ENCODE measurements at places on chromosomes 7 and 10.

- no peak for DNase-seq
These were observed 3.6 kb downstream of the CAMK2B start for GRCh38 chr7:44321796-44322195.

GRCh38 chr10:37434091-37434490, 308.7 kb downstream of the ANKRD30A start:
- no peak for DNase-seq

DNA sequence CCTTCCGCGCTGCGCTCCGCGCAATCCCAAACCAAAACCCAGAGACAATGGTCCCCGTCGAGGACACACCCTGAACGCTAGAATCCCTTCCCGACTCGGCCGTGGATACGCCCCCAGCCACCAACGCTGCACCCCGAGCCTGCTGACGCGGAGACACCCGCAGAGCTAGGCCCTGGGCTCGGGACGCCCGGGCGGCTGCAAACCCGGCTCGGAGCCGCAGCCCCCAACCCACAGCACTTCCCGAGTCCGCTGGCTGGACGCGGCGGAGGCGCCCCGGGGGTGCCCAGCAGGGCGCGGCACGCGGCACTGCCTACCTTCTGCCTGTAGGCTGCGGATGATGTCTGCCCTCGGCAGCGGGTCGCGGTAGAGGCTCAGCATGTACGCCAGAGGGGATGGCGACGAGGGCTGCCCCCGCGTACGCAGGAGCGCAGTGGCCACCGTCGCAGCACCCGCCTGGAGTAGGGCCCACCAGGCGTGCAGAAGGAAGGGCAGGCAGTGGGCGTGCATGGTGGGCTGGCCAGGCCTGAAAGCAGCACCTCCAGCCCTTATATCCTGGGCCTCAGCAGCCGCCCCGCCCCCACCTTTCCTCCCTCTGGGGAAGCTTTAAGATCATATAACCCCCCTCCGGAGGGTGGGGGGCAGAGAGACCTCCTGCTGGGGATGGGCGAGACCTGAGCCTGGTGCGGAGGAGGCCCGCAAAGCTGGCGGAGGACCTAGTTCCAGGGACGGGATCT, at the start of gene NODAL:
TSS of gene NODAL (minus strand) at position 521 of the 734 bp plus-strand sequence. CDS start at position 507, 14 bp downstream.
- DNase-seq: no peak

DNA sequence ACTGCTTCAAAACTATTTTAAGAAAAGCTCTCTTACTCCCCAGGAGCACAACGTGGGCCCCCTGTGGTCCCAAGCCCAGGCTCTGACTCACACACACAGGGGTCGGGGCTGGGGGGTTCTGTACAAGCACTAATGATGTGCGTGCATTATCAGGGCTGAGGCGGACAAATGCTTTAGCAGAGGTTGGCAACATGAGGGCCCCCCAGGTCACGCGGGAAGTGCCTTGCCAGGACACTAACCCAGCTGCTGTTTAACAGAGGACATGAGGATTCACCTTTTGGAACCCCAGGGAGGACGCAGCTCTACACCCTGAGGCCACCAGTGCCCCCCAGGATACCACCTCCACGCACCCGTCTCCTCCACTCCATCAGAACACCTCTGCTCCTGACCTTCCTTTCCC, 342.8 kb downstream of the DNAJB6 start:
- DNase-seq: no peak

DNA sequence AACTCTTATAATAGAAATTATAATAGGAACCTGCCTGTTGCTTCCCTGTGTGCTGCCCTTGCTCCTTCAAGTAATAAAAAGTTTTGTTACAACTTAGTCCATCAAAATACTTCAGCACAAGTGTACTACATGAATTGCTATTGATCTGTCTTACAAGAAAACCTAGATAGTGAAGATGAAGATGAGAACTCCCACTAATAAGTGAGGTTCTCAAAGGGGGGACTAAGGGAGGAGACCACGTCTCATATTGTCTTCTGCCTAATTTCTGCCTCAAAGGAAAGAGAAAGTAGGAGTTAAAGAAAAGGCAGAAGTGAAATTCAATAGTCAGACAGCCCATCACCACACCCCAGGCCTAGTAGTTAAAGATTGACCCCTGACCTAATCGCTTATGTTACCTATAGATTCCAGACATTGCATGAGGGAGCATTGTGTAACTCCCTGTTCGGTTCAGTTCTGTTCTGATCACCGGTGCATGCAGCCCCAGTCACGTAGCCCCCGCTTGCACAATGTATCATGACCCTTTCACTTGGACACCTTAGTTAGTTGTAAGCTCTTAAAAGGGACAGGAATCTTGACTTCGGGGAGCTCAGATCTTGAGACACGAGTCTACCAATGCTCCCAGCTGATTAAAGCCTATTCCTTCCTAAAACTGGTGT, 18.2 kb upstream of the CHST3 start:
- DNase-seq: no peak

- peak; percentile 23 for DNase-seq
These were observed 266 bp upstream of the MDFIC start for GRCh38 chr7:114921631-114922025.

GRCh38 chr10:31947144-31947926, 18.7 kb upstream of the ARHGAP12 start:
- DNase-seq: peak; percentile 76

DNA sequence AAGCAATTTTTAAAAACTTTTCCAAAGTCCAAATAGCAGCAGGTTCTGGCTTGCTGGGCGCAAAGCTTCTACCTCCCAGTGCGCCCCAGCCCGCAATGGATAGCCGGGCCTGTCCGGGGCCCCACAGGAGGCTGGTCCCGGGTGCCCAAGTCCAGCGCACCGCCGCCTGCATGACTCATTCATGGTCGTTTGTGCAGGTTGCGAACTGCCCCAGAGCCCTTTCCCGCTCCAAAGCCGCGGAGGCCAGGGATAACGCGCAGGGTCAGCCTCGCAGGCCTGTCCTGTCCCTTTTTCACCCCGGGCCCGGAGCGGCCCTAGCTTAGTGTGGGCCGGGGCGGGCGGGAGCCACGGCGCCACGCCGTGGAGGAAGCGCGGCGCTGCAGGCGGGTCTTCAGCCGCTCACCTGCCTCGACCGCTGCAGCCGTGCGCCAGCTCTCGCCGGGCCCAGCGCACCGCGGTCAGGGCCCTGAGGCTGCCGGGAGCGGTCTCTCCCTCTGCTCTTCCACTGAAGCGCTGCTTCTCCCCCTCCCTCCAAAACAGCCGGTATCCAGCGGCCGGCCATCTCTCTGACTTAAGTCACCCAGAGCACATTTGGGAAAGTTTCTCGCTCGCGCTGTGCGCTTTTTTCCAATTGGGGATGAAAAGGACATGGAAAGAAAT, 1.7 kb upstream of the EGR2 start:
- DNase-seq: peak; percentile 89

DNA sequence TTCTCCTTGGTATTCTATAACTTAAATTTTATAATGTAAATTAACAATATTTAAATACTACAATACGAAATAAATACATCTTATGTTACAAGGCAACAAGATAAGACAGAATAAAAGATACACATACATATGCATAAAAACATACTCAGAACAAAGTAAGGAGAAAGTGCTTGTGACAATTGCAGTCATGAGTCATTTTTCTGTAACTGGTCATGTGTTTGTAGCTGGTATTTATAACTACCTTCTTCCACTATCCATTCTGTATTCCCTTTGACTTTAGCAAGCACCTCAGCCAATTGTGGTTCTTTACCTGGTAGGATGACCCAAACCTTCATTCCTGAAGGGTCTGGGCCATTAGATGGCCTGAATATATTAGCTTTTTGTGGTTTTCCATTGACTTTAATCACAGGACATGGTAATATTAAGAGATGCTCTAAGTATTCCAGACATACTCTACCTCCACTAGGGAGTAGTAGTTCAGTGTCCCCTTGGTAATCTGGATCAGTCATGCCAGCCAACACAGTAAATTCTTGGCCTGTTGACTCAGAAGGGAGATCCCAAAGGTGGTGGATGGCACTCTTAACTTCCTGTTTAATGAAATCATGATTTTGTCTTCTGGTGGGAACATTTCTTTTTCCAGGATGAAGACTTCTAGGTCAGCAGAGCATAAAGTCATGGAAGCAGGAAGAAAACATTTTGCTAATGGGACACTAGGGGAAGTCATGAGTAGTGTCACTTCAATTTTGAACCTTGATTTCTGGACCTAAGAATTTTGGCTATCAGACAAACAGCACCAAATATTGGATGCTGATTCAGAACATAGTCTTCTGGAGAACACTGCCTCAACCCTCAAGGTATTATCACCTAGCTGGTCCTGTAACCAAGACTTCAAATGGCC, 733.7 kb upstream of the IGFBP3 start:
- DNase-seq: no peak

DNA sequence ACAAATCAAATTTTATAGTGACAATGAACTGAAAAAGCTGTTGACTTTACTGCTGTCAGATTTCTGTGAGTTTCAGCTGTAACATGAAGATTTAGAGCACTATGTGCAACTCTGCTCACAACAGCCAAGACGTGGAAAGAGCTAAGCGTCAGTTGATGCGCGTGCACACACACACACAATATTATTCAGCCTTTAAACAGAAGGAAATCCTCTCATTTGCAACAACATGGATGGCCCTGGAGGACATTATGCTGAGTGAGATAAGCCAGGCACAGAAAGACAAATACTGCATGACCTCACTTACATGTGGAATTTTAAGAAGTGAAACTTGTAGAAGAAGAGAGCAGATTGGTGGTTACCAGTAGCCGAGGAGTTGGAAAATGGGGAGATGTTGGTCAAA, 82.8 kb upstream of the FRMD4A start:
- DNase-seq: no peak

- peak; percentile 36 for DNase-seq
These were observed 81.7 kb downstream of the NRP1 start for GRCh38 chr10:33252794-33253203.

DNA sequence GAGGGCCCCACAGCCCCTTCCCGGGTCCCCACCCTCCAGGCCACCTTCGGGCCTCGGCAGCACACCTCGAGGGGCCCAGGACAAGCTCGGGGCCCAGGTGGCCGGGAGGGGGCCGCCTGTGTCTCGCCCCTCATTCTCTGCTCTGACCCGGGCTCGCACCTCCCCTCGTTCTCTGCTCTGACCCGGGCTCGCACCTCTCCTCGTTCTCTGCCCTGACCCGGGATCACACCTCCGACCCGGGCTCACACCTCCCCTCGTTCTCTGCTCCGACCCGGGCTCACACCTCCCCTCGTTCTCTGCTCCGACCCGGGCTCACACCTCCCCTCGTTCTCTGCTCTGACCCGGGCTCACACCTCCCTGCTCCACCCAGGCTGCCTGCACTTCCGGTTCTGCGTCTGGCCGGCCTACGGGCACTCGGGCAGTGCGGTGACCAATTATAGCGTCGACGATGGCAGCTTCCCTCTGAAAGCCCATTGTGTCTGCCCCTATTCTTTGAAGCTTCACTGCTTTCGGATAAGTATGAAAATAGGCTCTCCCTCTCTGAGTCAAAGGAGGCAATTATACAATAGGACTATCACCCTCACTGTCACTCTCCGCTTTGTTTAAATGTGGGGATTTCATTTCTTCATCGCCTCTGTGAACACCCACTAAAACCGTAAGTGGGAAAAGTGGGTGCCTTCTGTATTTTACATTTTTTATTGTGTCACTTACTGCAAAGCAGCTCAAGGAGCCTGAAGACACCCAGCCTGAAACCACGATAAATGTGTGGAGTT, 457.4 kb downstream of the DNAJB6 start:
- DNase-seq: no peak

GRCh38 chr7:156499247-156499881, 141.2 kb upstream of the RNF32 start:
- no peak for DNase-seq

- no peak for DNase-seq
These were observed 40.4 kb downstream of the SCIN start for GRCh38 chr7:12610899-12611298.

DNA sequence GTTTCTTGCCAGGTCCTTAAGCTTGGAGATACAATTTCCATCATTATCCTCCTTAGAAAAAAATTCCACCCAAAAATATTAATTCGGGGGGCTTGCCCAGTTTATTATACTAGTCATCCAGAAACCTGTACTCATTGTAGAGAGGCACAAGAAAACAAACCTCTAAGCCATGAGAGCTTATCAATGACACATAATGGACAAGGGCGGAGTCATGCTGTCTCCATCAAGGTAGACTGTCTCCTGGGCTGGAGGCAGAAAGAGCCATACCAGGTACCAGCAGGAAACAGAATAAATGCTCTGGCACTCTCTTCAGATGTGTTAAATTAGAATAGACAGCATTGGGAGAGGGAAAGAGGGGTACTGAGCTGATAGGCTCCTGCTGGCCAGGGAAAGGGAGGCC, 69.8 kb upstream of the GSDME start:
- DNase-seq: no peak

- DNase-seq: no peak
These were observed 23.6 kb downstream of the C10orf71 start for GRCh38 chr10:49322371-49323170.

DNA sequence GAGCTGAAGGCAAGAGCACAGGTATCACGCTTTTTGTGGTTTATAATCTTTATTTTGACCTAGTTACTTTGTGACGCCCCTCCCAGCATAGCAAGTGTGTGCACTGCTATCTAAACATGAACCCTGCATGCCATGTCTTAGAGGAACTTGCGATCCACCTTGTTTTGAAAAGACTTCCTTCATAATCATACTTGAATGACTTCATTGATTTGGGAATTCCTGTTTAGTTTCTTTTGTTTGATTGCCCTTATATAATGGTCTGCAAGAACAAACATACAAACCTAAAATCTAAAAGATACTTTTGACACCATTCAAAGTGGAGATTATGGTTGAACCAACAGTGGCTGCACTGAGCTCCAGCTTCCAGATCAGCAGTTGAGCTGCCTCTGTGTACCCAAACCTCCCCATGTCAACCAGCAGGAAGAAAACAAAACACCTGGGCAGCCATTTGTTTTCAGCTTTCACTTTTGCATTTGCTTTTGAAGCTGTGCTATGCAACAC, 132.6 kb downstream of the CELF2 start:
- DNase-seq: no peak

DNA sequence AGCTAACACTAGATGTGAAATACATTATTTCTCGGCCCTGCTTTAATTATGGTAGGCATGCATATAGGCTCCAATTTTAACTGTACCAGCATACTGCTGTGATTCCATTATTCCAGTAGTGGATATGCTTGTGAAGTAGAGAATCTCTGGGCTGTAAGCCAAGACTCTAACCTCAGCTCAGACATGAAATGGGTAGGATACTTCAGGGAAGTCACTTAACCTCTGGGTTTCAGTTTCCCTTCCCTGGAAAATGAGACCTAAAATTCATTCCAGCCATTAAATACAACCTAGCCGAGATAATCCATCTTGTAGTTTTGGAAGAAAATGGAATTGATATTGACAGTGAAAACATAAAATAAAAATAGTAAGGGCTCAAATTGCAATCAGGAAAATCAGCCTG, 59.6 kb upstream of the TRIL start:
- no peak for DNase-seq

All from AG08396 (cell line).